ENCODE measurements at places on chromosomes 2 and 18.

- DNase-seq = no peak
Observed at GRCh38 chr2:226772389-226773179, 27.0 kb downstream of the IRS1 start.

DNA sequence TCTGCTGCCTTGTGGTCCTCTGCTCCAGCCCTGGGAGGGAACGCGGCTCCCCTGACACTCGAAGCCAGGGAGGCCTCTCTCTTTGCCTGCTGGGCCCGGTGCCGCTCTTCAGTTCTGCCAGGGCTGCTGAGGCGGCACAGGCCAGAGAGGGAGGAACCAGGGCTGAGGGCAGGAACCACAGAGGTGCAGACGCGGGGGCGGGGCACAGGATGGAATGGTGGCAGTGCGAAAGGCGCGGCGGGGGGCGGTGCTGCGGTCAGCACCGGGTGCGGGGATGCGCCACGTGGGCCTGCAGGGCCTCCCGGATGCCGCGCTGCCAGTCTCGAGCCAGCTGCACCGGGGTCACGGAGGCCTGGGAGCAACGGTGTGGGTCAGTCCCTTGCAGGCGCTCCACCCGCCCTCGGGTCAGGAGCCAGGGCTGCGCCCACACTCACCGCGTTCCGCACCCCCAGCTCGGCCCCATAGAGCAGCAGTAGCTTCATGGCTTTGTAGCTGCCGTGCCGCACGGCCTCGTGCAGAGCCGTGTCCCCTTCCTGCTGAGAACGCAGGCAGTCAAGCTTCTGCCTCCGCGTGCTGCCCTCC, 4.4 kb downstream of the ANKRD23 start:
- DNase-seq = peak; percentile 82

DNA sequence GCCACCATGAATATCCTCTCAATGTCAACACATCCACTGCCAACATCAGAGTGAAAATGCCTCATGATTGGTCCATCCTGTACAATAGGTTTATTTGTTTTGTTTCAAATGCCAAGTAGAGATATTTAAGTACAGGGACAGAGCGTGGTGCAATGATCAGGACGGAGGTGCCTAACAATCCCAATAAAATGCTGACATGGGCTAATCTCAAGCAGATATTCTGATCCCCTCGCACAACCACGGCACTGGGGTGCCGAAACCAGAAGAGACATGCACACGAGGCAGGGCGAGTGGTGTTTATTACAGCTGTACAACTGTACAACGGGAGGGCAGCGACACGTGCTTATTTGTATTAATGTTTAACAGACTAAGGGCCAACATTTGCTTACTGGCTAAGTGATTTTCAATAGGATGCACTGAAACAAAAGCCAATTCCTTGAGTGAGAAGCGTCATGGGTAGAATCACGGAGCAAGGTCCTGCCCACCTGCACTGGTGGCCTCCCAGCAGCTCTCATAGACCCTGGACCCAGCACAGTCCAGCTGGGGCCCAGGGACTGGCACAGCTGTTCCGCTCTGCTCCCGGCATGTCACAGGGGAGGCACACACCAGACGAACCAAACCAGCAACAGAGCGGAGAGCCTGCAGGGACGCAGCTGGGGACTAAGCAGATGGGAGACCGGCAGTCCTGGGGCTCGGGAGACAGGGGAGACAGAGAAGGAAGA, 101.4 kb downstream of the HDAC4 start:
- no peak for DNase-seq

DNA sequence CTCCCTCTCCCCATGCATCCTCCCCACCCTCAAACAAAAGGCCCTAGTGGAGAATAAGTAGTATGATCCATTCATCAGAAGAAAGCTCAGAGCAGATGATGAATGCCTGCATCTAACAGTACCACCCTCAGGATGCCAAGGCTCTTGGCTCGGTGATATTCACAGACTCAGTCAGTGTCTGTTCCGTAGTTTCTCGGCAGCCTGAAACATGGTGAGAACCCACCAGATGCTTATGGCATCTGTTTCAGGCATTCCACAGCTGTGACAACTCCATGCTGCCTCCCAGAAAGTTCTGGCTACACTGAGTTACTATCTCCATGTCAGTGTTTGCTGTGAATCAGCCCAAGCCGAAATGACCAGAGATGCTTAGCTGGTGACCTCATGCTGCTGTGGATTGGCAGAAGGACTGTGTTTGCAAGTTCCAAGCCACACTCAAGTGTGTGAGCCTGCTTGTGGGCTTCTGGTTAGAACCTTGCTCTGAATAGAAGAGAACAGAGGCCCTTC, 83.9 kb downstream of the WDSUB1 start:
- DNase-seq = no peak

- DNase-seq = no peak
Observed at GRCh38 chr18:56516789-56517188, 121.6 kb downstream of the TXNL1 start.

GRCh38 chr2:41686156-41686555, 361.7 kb upstream of the PKDCC start:
- DNase-seq = no peak

DNA sequence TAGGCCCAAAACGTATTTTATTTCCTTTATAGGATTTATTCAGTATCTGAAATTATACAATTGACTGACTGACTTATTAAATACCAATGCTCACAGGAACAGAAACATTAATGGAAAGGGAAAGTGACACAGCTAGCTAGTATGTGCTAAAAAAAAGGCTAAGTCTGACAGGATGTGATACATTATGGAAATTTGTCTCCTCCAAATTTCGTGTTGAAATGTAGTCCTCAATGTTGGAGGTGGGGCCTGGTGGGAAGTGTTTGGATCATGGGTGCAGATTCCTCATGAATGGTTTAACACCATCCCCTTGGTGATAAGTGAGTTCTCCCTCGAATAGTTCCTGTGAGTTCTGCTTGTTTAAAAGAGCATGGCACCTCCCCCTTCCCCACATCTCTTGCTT, 70.6 kb upstream of the WDR75 start:
- no peak for DNase-seq

- no peak for DNase-seq
Observed at GRCh38 chr18:58325494-58325893, 281.5 kb downstream of the NEDD4L start.

DNA sequence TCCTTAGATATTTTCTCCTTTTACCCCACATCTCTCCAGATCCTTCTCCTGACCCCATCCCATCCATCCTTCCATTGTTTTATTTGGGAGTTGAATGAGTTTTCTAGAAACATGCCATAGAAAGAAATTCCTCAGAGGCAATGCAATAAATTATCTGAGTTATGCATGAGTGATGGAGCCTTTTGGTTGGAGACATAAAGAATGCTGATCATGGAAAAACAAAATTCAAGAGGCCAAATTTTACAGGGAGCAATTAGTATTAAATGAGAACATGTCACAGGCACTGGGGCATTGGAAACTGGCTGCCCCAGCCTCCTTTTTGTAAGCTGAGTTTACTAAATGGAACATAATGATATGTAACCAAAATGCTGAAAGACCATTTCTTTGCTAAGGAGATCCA, 74.2 kb upstream of the LCLAT1 start:
- DNase-seq = no peak

DNA sequence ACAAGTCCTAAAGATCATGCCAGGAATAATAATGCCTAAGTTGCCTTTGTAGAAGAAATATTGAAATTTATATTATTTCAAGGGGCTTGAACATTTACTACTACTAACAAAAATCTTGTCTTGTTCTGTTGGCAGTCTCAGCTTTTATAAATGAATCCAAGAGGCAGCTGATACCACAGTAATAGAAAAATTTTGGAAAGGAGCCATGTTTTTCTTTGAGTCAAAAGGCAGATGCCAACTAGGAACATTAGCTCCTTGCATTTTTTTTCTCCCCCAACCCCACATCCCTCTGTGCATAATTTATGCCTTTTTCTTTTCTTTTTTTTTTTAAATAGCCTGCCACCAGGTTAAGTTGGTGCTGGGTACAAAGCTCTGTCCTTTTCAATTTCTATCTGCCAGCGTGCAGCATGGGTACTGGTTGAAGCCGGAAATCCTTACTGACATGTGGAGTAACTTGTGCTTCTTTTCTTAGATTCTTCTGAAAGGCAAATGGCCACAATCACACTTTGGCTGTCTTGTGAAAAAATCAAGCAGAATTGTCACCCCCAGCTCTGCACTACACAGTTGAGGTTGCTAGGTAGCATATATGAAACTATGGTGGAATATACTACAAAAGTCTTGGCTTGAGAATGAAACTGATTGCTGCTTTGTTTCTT, 98.8 kb downstream of the RHBDD1 start:
- no peak for DNase-seq

DNA sequence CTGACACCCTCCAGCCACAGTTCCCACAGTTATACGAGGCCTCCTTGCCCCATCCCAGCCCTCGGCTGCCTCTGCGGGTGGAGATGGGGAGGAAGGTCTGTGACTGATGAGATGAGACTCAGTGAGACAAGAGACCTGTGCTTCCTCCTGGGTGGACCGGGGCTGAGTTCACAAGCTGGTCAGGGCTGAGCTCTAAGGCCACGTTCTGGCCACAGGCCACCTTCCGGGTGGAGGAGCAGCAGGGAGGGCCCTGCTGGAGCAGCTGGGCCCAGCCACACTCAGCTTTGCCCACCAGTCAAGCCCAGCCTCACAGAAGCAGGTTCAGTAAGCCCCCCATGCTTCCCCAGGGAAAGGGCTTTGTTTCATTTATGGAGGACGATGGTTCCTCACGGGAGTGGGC, 214.7 kb downstream of the ANKRD30B start:
- DNase-seq = no peak

- DNase-seq = no peak
Observed at GRCh38 chr18:66550366-66550765, 53.5 kb downstream of the CDH19 start.

DNA sequence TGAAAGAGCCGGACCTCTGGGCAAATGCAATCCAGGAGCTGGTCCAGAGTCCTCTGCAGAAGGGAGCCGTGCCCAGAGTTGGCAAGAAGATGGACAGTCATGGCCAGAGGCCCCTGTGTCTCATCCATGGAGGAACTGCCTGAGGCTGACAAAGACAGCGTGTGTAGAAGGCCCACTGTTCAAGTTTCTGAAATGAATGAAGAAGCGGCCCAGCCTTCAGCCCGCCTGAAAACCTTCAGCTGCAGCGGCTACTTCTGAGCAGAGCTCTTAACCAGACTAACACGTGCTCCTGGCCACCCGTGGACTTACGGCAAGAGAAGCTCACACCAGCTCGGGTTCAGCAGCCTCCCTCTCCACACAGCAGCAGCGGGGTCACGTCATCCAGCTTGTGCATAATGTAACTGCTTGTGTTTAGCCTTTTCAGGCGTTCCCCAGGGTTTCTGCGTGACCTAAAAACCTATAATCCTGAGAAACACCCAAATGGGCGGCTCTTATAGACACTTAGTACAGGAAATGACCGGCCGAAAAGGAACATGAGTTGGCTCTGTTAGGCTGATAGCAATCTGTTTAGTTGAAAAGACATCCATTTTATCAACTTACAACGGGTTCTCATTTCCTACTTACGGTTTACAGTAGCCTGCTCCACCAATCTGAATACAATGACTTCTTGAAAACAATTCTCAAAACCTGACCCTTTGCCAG, at the start of gene FAM124B:
Gene FAM124B, minus strand, starts transcription at position 467 of the 702 bp plus-strand sequence. Its CDS starts 339 bp downstream, at position 128.
- peak; percentile 23 for DNase-seq

DNA sequence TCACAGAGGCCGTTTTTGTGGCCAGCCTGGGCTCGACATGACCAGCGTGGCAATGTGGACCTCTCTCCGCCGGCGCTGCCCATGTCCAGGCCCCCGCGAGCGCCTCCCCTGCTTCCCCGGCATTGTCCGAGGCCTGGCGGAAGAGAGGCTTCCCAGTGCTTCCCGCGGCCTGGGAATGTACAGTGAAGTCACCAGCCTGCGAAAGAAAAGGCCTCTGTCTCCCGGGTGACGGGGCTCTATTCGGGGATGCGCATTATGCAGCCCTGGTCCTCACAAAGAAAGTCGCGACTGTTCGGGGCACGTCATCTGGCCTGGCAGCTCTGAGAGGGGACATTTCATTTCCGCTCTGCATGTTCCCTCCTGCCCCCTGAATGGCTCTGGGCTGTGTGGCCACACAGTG, 109.2 kb upstream of the AGAP1 start:
- no peak for DNase-seq

DNA sequence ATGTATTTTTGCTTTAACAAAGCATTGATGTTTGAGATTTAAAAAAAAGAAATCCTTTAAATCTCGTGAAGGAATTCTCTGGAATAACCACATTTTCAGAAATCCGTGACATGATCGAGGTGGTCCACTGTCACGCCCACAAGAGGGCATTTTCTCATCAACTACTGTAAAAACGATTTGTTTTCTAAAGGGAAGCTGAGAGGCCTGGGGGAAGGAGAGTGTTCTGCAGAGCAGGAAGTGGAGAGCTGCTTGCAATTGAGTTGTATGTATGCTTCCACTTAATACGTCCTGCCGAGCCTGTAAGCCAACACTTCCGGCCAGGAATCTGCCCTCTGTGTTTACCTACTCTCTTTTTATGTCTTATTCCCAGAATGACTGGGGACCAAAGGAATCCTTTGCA, 19.4 kb downstream of the KLHL29 start:
- no peak for DNase-seq

GRCh38 chr2:64698668-64699444, 45.1 kb upstream of the SERTAD2 start:
- DNase-seq = no peak

DNA sequence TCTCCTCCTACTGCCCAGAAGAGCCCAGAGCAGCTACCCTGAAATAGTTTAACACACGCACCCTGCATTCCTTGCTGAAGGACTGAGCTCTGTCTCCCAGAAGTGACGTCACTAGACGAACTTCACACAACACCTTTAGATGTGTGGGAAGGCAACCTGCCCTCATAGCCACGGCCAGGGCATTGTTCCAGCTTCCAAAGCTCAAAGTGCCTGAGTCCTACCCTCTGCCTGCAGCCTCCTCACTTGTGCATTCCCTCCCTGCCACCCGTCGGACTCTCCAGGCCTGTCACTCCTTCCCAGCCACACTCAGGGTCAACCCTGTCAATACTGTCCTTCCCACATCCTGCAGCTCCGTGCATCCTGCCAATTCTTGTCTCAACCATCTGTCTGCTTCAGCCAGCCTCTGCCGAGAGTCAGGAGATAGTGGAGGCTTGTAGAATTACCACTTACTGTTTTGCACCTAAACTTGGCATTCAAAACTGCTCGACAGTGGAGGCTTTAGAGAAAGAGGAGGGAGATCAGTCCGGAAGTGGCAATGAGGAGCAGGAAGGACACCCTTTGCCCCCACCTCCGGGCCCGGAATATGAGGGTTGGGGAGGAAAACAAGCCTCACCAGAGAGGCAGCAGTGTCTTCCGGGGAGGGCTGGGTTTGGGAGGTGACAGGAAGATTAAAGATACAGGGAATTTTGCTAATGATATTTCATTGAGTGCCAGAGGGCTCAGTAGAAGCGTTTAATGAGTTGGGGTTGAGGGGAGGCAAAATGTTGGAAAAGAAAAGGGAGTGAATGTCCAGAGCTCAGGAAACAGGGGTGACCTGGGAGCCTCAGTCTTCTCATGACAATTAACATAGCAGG, 72.3 kb upstream of the ATG16L1 start:
- no peak for DNase-seq

Measured in activated naive CD4-positive, alpha-beta T cell treated with Interleukin-2 at 50 U/mL for 16 hours (primary cell).